ENCODE measurements at places on chromosomes 16 and 17.
A peak's percentile ranks its signal among the peaks of the same experiment; 100 is the strongest.

DNA sequence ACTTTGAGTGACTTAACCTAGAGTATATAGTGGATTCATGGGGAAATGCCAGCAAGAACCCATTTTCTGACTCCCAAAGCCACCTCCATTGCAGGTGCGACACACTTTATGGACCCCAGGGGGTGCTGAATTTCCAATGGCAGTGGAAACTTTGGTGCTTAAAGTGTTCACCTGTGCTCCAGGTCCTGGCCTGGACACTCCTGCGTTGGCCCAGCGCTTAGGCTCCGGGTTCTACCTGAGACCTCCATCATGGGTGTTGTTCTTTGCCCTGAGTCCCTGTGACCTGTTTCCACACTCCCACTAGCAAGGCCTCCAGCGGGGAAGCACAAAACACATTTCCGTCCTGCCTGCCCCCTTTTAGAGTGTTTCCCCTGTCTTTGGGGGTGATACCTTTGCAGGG lies 3.0 kb downstream of the CCNF start:
- no peak for DNase-seq

GRCh38 chr16:21083729-21084268 lies 66.8 kb downstream of the DNAH3 start:
- DNase-seq = peak; percentile 9

- no peak for DNase-seq
Measured at GRCh38 chr17:63120406-63120805, 154.4 kb downstream of the TANC2 start.

GRCh38 chr16:4257646-4258556 lies 14.9 kb downstream of the TFAP4 start:
- no peak for DNase-seq

GRCh38 chr16:11797957-11798299 lies 870 bp upstream of the ZC3H7A start:
- DNase-seq = no peak

DNA sequence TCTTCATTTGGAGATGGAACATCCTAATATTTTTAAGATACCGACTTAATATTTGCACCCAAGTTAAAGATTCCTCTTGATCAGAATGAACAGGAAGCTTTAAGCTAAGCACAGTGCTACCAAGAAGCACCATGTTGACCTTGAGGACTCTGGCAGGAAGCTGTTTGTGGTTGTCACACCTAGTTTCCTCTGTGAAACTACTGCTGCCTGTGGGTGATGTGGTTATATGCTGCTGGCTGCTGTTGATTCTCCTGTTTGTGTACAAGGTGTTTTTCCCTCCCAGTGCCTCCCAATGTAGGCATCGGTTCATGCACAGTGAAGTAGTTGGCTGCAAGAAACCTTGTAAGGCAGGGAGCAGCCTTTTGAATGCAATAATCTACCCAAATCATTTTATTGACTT lies 23.4 kb downstream of the RBL2 start:
- DNase-seq = peak; percentile 72

DNA sequence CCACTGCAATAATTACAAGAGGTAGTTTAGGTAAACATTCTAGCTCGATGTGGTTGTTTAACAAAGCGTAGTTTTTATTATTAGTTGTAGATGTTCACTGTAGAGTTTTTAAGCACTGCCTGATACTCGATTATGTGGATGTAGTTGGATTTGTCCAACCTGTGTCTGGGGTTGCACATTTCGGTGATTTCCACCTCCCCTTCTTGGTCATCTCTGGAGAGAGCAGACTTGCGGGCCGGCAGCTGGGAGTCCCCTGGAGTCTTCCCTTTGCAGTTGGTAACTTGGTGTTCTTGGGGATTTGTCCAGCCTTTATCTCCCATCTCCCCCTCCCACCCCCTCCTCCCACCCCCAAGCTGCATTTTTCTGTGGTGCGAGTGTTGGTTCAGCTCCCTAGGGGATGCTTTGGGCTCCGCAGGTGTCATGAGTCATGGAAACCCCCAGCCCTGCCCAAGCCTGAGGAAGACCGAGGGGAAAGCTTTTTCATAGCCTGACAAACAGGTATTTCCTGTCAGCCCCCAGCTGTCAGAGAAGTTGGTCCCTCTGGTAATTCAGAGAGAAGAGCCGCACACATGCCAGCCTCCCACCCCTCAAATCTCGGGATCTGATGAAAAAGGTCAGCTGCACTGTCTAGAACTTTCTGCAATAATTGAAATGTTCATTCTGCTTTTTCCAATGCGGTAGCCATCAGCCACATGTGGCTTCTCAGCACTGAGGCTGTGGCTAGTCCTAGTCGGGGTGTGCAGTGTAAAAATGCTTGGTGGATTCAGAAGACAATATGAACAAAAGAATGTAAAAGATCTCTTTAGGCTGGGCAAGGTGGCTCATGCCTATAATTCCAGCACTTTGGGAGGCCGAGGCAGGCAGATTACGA lies 50.3 kb downstream of the KSR1 start:
- DNase-seq = no peak

DNA sequence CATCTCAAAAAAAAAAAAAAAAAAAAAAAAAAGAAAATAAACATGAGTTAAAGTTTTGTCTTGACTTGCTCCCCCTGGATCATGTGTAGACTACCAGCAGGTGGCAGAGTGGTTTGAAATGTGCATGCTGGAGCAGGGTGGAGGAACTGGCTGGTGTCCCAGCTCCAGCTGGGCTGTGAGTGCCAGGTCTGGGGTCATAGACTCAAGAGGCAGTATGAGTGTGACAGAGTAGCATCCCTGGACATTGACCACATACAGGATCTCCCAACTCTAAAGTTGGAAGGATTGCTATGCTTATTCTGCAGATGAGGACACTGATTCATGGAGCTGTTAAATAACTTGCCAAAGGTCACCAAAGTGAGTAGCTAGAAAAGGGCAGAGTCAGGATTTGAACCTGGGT lies 198.0 kb upstream of the MPHOSPH6 start:
- no peak for DNase-seq

DNA sequence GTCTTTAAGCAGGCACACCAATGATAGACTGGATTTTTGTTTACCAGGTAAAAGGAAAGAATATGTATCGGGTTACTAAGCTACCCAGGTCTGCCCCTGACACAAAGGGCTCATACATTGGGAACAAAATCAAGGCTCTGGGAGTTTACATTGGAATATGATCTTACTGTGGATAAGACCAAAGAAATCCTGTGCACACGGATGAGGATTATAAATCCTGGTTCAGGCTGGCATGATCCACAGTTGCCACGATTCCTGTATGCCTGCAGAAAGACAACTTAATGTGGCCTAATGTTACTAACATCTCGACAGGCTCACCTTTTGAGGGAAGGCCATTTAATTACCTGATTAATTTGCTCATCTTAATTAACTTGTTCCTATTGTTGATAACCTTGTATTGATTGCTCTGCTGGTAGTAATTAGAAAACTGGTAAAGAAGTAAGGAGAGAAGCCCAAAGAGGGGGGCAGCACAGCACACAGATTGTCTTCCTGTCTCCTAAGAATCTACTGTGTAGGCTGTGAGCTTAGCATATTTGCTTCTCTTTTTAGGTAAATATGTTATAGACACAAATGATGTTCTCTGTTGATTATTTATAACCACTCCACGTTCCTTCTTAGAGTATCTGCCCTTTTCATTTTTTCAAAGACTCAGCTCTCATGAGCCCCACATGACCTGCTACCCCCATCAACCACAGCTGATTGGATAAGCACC lies 51.0 kb upstream of the TOX3 start:
- no peak for DNase-seq

DNA sequence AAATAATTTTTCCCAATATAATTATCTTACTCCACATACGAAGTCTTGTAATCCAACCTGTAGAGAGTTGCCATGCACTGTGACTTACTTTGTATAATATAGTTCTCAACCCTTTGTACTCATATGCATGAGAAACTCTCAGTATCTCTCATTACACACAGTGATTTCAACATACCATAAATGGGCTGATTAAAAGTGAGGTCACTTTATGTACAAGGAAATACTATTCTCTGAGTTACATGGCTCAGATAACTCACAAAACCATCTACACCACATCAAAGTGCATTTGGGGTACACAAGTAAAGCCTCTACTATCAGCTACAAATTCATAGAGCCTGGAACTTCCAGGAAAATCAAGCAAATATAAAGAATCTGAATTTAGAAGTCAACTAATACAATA lies 27.9 kb downstream of the SLFN12 start:
- DNase-seq = no peak

GRCh38 chr17:39601758-39602532 lies 5.8 kb downstream of the NEUROD2 start:
- DNase-seq = no peak

GRCh38 chr16:77946823-77947222 lies 75.5 kb upstream of the CLEC3A start:
- no peak for DNase-seq

- no peak for DNase-seq
Measured at GRCh38 chr17:33653399-33653788, 360.3 kb upstream of the ASIC2 start.
